GM12892 (cell line): ENCODE measurements at places on chromosomes 11 and 22.

GRCh38 chr11:77821349-77821851 lies 456 bp downstream of the AAMDC start:
- peak; percentile 16 for DNase-seq

DNA sequence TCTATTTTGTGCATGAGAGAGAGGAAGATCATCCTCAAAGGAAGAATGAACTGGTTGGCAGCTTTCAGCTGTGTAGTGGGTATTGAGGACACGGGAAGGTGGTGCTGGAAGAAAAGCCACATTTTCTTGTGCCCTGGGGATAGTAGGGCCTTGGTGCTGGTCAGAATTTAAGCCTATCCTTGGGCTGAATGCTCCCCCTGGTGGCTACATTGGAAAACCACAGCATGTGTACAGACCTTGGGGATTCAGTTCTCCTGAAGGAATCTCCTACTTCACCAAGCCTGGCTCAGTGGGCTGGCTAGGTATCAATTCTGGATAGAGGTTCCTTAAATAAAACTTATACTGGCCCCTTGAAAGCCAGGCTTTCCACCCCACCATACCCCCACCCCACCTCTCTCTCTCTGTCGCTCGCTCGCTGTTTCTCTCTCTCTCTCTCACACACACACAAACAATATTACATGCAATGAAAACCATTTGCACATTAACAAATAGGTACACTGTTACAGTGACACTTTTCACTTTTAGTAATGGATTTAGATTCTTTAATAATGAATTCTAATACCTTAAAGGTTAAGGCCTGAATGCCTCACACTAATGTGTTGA lies 2.8 kb upstream of the OR51M1 start:
- DNase-seq, result no peak

DNA sequence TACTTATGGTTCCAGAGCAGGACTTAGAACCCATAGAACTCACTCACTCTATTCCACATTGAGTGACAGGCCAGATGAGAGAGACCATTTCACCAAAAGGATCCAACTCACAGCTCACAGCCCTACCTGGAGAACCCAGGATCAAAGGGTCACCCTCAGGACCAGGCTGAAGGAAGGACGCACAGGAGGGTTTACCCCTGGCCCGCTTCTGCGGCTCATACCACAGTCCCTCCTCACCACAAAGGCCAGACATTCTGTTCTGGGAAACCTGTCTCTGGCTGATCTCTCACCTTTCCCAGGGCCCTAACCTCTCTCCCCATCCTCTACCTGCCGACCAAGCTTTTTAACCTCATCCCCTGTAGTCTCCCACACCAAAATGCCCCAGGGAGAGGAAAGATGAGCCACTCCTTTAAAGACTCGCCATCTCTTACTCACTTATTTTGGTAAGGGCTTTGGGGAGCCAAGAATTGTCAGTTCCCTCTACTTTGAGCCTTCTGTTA lies 4.7 kb downstream of the FOSL1 start:
- DNase-seq, result no peak

- DNase-seq, result no peak
Observed at GRCh38 chr11:4026389-4026788, 68.2 kb upstream of the RRM1 start.

DNA sequence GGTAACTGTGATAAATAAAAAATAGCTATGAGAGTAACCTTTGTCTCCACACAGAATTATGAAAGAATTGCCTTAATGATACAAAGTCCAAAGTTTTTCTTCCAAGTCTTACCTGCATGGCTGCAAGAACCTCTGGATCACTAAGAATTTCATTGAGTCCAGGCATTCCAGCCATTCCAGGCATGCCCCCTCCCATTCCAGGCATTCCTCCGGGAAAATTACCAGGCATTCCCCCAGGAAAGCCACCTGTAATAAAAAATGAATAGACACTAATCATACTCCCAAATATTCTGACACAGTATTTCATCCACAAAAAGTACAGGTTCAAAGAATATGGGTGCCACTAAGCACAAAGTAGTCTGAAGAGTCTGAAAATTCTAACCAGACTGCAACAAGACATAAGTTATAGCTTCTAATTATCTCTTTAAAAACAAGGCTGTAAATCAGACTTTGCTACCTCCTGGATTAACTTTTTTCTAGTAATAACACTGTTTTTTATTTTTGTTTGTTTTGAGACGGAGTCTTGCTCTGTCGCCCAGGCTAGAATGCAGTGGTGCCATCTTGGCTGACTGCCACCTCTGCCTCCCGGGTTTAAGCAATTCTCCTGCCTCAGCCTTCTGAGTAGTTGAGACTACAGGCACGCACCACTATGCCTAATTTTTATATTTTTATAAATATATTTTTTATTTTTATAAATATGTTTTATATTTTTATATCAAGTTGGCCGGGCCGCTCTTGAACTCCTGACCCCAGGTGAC lies 8.0 kb upstream of the SLC25A17 start:
- DNase-seq, result no peak

DNA sequence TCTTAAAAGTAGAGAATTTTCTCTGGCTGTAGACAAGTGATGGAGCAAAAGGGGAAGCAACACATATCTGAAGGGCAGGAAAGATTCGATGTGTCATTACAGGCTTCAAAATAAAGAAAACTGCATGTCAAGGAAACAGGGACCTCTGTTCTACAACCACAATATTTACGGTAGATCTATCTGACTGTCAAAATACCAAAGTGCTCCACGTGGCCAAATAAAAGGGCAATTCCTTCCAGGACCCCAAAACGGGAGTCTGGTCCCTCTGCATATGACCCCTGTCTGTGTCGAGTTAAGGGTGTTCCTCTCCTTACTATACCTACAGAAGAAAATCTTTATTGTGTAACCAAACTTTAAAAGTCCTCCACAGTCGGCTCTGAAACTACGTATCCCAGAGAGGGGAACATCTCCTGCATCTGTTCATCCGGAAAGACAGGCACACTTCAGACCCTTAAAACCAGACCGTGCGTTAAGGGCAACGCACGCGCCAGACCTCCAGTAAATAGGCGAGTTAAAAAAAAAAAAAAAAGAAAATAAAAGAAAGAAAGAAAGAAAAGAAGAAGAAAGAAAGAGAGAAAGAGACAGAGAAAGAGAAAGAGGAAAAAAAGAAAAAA lies 756 bp downstream of the CLNS1A start:
- no peak for DNase-seq

- DNase-seq, result no peak
Observed at GRCh38 chr11:73387594-73388264, 11.5 kb downstream of the RELT start.

GRCh38 chr11:82883853-82884252 lies 16.4 kb downstream of the PRCP start:
- DNase-seq, result no peak

GRCh38 chr11:79033833-79034232 lies 407.0 kb downstream of the TENM4 start:
- no peak for DNase-seq

- no peak for DNase-seq
Observed at GRCh38 chr22:26461188-26461810, 22.3 kb downstream of the HPS4 start.
